Fibroblast of skin of left quadriceps (primary cell): ENCODE measurements at places on chromosomes 2 and 18.

DNA sequence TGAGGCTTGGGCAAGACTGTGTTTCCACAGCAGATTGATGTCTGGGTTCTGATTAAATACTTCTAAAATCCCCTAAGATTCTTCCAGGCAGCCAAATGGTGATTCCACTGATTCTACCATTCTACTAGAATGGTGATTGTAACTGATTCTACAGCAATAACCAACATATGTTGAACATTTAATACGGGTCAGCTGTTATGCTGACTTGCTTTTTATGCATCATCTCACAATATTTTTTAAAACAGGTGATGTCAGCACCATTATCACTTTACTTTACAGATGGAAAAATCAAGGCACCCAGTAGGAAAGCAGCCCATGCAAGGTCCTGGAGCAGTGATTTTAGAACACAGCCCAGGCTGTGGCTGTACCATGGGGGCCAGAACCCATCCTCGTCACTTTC is 37.5 kb downstream of the TIMM21 start:
- no peak for DNase-seq

DNA sequence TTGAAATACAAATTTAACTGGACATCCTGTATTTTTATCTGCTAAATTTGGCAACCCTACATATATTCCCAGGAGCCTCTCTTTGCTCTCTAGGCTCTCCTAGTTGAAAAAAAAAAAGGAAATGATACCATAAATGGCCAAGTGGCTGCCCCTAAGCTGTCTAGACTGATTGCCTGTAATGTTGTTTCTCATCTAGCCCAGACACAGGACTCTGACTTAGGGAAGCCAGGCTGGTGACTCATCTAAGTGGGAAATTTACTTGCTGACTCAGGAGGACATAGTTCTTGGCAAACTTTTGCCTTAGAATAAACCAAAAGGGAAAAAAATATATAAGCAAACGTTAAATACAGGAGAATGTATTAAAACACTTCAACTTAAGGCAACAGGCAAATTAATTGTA is 14.6 kb upstream of the ITGAV start:
- DNase-seq, result peak; percentile 98

DNA sequence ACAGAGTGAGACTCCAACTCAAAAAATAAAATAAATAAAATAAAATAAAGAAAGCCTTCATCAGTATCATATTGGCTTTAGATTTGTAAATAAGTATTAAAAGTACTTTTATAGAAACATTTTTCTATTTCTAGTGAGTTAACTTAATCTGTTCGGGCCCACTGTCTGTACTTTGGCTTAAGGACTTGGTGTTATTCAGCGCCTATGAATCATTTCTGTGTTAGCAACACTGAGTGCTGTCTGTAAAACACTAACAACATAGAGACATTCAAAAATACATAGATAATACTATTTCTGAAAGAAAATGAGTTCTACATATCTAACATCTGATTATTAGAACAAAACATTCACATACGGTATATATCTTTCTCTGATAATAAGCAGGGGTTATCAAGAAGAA is 221.5 kb upstream of the CDH19 start:
- DNase-seq, result no peak

DNA sequence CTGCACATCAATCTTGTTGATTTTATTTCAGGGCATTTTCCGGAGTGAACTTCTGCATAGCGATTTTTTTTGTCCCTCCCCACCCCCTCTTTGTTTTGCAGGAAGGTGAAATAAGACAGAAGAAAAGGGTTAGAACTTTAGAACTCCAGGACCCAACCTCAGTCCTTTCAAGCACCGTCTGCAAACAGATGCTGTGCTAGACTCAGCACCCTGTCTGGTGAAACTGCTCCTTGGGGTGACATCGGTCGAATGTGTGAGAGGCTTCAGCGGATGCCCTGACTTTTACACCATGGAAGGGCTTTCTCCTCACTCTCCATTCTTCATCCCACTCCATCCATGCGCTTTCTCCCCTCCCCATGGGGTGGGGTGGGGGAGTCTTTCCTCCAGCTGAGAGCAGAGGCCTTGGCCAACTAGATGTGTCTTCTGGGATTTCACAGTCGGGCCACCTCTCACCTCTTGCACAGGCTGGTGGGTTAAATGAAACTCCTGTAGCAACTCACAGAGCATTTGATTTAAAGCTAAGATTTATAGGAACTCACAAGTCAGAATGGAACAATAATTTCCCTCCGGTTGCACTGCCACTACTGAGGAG is 43.3 kb upstream of the EDAR start:
- DNase-seq, result no peak

DNA sequence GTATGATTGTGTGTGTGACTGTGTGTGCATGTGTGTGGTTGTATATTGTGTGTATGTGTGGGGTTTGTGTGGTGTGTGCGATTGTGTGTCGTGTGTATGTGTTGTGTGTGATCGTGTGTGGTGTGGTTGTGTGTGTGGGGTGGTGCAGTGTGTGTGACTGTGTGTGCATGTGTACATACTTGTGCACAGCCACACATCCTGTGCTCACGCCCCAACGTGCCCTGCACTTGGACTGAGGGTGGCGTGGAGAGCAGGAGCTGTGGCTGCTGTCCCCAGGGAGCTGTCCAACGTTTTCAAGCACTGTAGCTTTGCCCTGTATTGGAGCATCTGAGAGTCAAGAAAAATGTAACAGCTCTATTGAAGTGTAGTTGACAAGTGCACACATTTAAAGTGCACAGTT is 243.2 kb upstream of the HDAC4 start:
- no peak for DNase-seq

- no peak for DNase-seq
Observed at GRCh38 chr2:103410221-103410620, 648.4 kb downstream of the TMEM182 start.

DNA sequence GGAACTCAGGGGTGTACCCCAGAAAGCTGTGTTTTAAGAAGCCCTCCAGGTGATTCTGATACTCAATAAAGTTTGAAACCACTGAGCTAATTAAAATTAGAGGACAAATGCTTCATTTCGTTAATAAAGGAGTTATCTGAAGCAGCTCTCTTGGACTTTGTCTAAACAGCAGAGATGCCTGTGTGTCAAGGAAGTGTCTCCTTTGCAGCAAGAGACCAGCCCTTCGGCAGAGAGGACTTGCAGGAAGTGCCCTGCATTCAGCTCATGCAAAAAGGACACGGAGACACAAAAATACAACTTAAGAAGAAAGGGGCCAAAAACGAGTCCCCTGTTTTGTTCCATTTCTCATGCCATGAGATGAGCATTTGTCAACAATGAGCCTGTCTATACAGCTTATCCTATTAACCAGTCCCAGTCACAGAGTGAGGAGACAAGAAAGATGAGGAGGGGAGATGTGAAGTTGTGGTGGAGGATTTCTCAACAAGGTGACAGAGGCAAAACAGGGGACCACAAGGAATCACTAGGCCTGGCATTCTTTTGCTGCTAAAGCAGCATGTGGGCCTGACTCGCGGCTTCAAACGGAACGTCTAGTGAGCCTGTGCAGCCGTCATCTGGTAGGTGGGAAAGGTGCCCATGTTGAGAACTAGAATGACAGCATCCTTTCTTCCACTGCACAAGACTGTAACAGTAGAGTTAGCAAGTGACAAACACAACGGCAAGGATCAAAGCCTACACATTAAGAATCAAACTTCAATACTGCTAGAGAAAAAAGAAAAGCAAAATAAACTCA is 152.3 kb downstream of the ANTXR1 start:
- no peak for DNase-seq

- DNase-seq, result no peak
Observed at GRCh38 chr2:72012886-72013574, 134.6 kb downstream of the CYP26B1 start.

- DNase-seq, result no peak
Observed at GRCh38 chr2:220555961-220556630, 928.7 kb downstream of the SLC4A3 start.

- DNase-seq, result no peak
Observed at GRCh38 chr2:209463835-209464234, 40.0 kb downstream of the MAP2 start.

GRCh38 chr2:43343573-43344304 is 117.3 kb upstream of the ZFP36L2 start:
- peak; percentile 85 for DNase-seq

DNA sequence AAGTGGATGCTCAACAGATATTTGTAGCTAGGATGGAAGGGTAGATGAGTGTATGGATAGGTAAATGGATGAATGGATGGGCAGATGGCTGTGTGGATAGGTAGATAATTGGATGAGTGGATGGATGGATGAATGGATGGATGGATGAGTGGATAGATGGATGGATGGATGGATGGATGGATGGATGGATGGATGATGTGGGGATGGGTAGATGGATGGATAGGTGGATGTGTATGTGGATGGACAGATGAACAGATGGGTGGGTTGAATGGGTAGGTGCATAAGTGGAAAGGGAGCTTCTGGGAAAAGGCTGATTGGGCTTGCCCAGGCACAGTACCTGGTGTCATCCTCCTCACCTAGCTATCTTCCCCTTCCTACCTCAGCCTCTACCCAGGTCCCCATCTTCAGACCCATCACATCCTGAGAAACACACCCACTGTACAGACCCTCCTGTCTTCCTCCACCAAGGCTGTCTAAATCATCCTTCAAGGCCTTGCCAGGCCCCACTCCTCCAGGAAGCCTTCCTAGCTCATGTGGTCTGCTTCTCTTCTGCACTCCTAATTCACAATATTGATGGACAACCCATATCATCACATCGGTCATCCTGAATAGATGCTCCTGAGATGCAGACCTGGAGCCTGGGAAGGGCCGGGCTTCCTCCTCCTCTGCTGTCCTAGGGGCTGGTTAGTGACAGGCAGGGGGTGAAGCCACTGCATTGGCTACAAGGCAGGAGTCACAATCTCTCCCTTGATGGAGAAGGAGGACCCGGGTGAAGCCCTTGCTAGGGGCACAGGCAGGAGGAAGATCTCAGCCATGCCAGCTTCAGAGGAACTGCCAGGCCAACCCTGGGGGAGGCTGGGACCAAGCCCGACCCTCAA is 49.4 kb downstream of the SMAD7 start:
- DNase-seq, result no peak

DNA sequence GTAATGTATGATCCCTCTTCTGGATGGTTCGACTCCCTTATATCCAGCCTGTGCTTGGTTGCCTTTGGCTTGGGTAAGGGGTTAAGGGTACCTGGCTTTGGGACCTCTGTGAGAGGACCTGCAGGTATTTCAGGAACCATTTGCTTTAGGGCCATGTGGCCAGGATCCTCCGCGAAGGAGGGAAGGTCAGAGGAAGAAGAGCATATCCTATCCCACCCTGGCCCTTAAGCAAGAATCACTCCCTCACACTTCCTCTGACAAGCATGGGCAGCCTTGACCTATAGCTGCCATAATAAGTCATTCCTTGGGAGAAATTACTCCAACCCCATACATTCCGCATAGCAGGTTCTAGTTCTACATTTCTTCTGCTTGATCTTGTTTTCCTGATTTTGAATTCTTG is 59.1 kb upstream of the TXNDC2 start:
- no peak for DNase-seq

DNA sequence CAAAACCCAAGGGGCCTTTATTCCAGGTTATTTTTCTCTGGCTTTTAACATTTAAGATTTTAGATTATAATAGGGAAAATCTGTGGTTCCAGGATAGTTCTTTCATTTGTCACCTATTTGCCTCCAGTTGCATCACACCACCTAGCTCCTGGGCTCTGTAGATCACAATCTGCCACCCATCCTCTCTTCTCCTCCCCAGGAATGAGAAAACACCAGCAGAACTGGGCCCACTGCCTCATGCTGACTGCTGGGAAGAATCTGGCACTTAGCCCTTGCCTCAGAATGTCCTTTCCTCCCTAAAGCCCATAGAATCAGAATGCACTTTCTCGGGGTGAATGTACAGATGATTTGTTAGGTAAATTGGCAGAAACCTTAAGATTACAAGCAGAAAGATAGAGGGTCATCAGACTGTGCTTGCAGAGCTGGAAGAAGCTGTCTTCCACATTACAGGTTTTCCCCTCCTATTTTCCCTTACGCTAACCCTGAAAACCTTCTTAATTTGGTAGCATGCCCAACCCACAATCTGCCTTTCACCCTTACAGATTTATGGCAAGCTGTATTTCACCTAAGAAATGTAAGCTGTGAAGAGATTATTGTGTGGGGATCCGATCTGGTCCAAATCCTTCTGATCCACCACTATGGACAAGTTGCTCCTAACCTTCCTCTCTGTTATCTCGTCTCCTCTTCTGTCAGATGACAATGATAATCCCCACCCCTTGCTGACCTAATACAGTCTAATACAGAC is 72.6 kb downstream of the LRRC30 start:
- peak; percentile 9 for DNase-seq

DNA sequence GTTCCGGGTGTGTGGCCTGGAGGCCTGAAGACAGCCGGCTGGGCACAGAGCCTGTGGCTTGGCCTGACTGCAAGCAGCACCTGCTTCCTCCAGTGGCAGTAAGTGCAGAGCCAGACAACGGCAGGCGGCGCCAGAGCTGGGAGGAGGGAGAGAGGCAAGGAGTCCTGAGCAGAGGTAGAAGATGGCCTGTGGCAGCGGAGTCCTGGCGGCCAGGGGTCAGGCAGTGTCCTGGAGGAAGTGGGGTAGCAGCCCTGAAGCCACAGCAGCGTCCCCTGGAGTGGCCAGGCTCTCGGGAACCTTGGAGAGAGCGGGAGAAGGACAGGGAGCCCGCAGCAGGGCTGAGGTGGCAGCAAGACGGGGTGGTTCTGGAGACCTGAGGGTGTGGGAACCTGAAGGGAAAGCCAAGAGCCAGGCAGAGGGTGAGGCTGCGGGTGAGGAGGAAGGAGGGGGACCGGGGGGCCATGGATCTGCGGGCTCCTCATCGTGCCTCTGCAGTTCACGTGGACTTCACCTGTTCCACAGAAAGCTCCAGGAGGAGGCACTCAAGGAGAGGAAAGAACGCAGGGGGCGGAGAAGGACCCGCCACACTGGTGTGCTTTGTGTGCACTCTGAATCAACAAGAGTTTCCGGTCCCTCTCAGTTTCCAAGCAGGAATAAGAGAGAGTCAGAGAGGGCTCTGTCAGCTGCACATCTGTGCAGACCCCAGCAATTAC is 85.9 kb downstream of the USP40 start:
- DNase-seq, result no peak
